CD8-positive, alpha-beta memory T cell (primary cell): ENCODE measurements at places on chromosomes 7 and 10. TPM values are rescaled to one million over a fixed set of nuclear protein-coding genes. Genes with fewer than 3 reads are reported as not detected.

DNA sequence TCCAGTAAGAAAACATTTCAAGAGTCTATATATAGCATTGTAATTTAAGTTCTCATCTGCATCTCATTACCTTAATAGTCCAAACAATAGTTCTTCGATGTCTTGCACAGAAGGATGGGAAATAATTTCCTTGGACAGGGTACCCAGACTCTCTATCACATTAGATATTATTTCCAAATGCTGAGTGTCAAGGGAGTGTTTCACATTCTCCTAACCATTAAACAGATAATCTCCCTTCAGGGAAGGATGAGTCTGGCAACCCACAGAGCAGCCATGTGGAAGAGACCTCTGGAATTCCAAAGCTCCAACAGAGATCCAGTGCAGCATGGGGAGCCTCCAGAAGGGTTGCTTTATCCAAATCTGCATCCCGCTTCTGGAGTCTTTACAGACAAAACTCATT lies 89.6 kb downstream of the FZD1 start:
- DNase-seq: no peak
- no peaks in the 10 kb centered on the region for H3K36me3 ChIP-seq
- H3K4me1 ChIP-seq: no peaks in the 10 kb centered on the region
- no peak overlapping the region for H3K27ac ChIP-seq

- H3K27ac ChIP-seq: no peak overlapping the region
- H3K4me3 ChIP-seq: no peak overlapping the region
These were observed 49.0 kb upstream of the TOMM7 start for GRCh38 chr7:22871661-22872060.

The RBM20 gene
- 0.09 TPM for total RNA-seq

- H3K27ac ChIP-seq: peak overlapping the region; percentile 68
- DNase-seq: no peak
- no peaks in the 10 kb centered on the region for H3K27me3 ChIP-seq
- H3K4me1 ChIP-seq: peaks cover 36% of the 10 kb centered on the region
- H3K4me3 ChIP-seq: peak overlapping the region; percentile 75
These were observed 538 bp downstream of the TFAM start for GRCh38 chr10:58385784-58386112.

DNA sequence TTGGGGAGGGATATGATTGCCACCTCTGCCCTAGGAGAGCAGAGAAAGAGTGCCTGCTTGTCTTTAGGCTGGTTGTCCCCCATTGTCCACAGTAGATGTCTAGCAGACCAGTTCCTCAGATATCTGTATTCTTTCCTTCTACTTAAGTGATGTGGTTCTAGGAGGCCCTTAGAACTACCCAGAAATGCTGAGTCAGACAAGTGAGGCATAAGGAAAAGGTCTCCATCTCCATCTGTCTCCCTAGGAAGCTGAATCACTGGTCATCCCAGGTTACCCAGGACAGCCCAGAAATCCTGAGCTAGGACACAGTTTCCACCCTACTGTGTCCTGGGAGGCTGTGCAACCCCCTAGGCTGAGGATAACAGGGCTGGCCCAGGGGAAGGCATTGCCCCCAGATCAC lies 93.4 kb upstream of the INHBA start:
- no peak for DNase-seq
- no peak overlapping the region for H3K27ac ChIP-seq
- no peaks in the 10 kb centered on the region for H3K4me1 ChIP-seq
- no peaks in the 10 kb centered on the region for H3K36me3 ChIP-seq
- no peak overlapping the region for H3K4me3 ChIP-seq

GRCh38 chr7:22920672-22921071 lies 93.3 kb downstream of the HYCC1 start:
- no peaks in the 10 kb centered on the region for H3K36me3 ChIP-seq
- DNase-seq: no peak
- no peak overlapping the region for H3K4me3 ChIP-seq
- no peaks in the 10 kb centered on the region for H3K4me1 ChIP-seq
- H3K27ac ChIP-seq: no peak overlapping the region
- H3K27me3 ChIP-seq: no peaks in the 10 kb centered on the region

The TSPAN15 gene
- total RNA-seq: 2.4 TPM

DNA sequence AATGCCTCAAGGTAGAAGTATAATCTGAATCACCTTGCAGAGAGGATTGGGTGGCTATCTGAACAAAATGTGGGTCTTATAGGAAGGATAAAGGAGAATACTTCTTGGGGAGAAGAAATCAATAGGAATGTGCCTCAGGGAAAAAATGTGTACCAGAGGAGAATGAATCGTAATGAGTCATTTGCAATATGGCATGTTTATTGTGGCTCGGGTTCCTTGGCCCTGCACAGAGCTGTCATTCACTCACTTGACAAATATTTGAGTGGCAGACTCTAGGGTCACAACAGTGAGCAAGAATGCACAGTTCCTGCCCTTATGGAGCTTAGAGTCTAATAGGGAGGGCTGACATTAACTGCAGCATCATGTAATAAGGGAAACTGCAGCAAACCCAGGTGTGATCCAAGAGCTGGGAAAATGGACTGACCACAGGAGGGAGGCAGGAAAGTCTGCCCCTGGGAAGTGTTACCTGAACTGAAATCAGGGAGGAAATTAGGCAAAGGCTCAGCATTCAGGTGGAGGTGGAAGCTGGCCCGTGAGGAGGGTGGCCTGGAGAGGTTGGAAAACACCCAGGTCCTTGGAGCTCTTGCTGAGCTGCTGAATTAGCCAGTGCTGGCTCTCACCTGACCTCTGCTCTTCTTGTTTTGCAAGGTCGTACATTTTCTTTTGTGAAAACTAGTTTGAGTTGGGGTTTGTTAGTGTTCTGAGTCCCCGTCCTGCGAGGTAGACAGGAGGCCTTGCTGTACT lies 203.9 kb downstream of the FRMD4A start:
- H3K27me3 ChIP-seq: no peaks in the 10 kb centered on the region
- H3K27ac ChIP-seq: no peak overlapping the region
- H3K4me1 ChIP-seq: no peaks in the 10 kb centered on the region

The GOLGA7B gene
- 0.44 TPM for total RNA-seq

GRCh38 chr7:44075296-44076075 lies 6.8 kb downstream of the POLM start:
- H3K27ac ChIP-seq: no peak overlapping the region
- peaks cover 47% of the 10 kb centered on the region for H3K36me3 ChIP-seq
- no peak for DNase-seq
- H3K27me3 ChIP-seq: no peaks in the 10 kb centered on the region
- H3K4me3 ChIP-seq: no peak overlapping the region

DNA sequence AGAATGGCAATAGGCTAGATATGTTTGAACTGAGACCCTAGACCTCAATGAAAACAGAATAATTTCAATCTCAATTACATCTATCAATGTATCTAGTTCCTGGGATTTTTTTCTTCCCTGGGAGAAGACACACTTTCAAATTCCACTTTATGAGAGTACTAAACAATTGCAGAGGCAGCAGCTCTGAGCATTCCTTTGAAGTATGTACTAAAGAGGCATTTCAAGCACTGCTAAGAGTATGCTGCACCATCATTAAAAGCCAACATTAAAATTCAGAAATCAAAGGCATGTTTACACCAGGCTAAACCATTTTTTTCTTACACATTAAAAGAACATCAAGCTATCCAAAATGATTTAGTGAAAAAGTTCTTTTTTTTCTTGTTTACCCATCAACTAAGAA lies 297.9 kb upstream of the CACNA2D1 start:
- no peaks in the 10 kb centered on the region for H3K27me3 ChIP-seq
- H3K36me3 ChIP-seq: no peaks in the 10 kb centered on the region
- DNase-seq: no peak
- H3K4me1 ChIP-seq: no peaks in the 10 kb centered on the region

DNA sequence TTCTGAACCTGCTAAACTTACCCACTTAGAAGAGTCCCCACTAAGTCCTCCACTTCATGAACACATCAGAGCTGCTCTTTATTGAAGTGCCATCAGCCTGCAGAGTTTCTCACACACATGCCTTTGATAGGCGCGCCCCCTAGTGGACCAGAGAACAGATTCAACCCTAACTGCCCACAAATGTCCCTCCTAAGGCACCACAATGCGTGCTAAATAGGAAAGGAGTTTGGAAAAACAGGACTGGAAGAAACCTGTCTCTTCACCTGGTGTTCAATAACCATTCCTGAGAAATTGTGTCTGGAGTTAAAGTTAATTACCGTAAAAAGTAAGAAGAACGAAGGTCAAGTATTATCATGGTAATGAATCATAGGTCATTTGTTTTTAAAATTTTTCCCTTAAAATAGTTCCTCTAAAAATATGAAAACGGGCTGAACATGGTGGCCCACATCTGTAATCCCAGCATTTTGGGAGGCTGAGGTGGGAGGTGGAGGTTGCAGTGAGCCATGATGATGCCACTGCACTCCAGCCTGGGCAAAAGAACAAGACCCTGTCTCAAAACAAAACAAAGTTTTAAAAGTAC lies 249.7 kb downstream of the ELMO1 start:
- peaks cover 5% of the 10 kb centered on the region for H3K36me3 ChIP-seq
- peak; percentile 83 for DNase-seq
- no peaks in the 10 kb centered on the region for H3K27me3 ChIP-seq
- no peaks in the 10 kb centered on the region for H3K4me1 ChIP-seq
- H3K27ac ChIP-seq: no peak overlapping the region
- no peak overlapping the region for H3K4me3 ChIP-seq

GRCh38 chr7:33392148-33392547 lies 262.8 kb downstream of the BBS9 start:
- no peak for DNase-seq
- H3K27me3 ChIP-seq: no peaks in the 10 kb centered on the region
- H3K4me1 ChIP-seq: no peaks in the 10 kb centered on the region
- no peak overlapping the region for H3K4me3 ChIP-seq
- no peaks in the 10 kb centered on the region for H3K36me3 ChIP-seq

The HMX2 gene
- total RNA-seq: not detected

The HECW1 gene
- not detected for total RNA-seq

The MDH2 gene
- 272 TPM for total RNA-seq

DNA sequence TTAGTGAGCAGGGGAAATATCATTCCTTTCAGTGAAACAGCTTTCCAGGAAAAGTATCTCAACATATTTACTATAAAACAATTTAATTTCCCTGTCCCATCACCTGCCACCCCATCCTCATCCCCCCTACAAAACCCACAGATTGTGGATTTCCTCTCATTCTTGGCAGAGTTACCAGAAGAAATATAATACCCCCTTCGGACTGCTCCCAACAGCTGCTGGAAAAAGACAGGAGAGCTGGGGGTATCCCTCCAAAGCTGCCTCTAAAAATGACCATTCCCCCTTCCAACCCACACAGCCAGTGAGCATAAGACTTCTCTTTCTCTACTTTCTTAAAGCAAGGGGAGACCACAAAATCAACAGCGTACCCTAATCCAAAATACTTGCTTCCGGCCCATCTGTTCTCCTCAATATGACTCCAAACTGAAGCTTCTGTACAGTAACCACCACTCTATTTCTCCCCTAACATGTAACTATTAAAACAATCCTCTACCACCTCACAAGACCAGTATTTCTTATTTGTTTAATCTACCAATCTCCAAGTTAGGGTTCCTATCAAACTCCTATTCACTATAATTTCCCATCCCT lies 7.8 kb downstream of the FBXW4 start:
- no peak overlapping the region for H3K4me3 ChIP-seq
- peaks cover 39% of the 10 kb centered on the region for H3K4me1 ChIP-seq
- DNase-seq: no peak
- H3K36me3 ChIP-seq: no peaks in the 10 kb centered on the region
- H3K27me3 ChIP-seq: no peaks in the 10 kb centered on the region
- no peak overlapping the region for H3K27ac ChIP-seq

DNA sequence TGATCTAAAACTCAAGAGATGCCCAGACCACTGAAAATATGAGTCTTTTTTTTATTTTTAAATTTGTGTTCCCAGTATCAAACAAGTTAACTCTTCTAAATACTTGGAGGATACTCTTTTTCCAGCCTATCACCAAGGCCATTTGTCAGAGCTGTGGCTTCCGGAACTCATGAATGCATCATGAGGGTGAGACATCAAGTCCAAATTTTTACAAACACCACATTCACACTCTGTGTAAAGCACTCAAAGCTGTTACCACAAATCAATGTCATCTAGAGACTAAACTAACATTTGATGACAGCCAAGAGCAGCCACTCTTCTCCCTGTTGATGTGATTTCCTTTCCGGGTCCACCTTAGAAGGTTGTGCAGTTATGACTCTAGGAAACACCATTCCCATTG lies 43.8 kb upstream of the ARID5B start:
- no peak overlapping the region for H3K27ac ChIP-seq
- no peak overlapping the region for H3K4me3 ChIP-seq
- no peak for DNase-seq
- H3K27me3 ChIP-seq: no peaks in the 10 kb centered on the region
- no peaks in the 10 kb centered on the region for H3K36me3 ChIP-seq
- no peaks in the 10 kb centered on the region for H3K4me1 ChIP-seq

The GRID2IP gene
- total RNA-seq: 0.33 TPM

- no peak overlapping the region for H3K4me3 ChIP-seq
- no peak for DNase-seq
- H3K27me3 ChIP-seq: no peaks in the 10 kb centered on the region
These were observed 118.2 kb downstream of the PTPN20 start for GRCh38 chr10:47029181-47030009.

The PLA2G12B gene
- total RNA-seq: not detected

- no peak overlapping the region for H3K27ac ChIP-seq
- no peaks in the 10 kb centered on the region for H3K4me1 ChIP-seq
- H3K4me3 ChIP-seq: no peak overlapping the region
- no peaks in the 10 kb centered on the region for H3K27me3 ChIP-seq
- no peaks in the 10 kb centered on the region for H3K36me3 ChIP-seq
These were observed 73.2 kb upstream of the GTF2I start for GRCh38 chr7:74584160-74584954.

- H3K36me3 ChIP-seq: no peaks in the 10 kb centered on the region
- no peak overlapping the region for H3K4me3 ChIP-seq
- H3K27ac ChIP-seq: no peak overlapping the region
These were observed 101.8 kb downstream of the SPAG6 start for GRCh38 chr10:22447068-22447467.
